ENCODE measurements at places on chromosomes 13 and 19. TPM values are rescaled to one million over a fixed set of nuclear protein-coding genes. Genes with fewer than 3 reads are reported as not detected.

URAD gene
- not detected for total RNA-seq

- DNase-seq, result no peak
- no peaks in the 10 kb centered on the region for H3K27me3 ChIP-seq
- no peak overlapping the region for H3K27ac ChIP-seq
- no peaks in the 10 kb centered on the region for H3K4me1 ChIP-seq
- no peaks in the 10 kb centered on the region for H3K36me3 ChIP-seq
- H3K4me3 ChIP-seq, result no peak overlapping the region
Observed at GRCh38 chr13:47168618-47169017, 271.8 kb upstream of the HTR2A start.

ZNF284 gene
- 5.7 TPM for total RNA-seq

GRCh38 chr19:19662871-19663255 is 613 bp downstream of the ATP13A1 start:
- H3K4me1 ChIP-seq, result peaks cover 56% of the 10 kb centered on the region
- H3K4me3 ChIP-seq, result peak overlapping the region; percentile 78
- H3K27ac ChIP-seq, result peak overlapping the region; percentile 89
- peaks cover 24% of the 10 kb centered on the region for H3K36me3 ChIP-seq

SBSN gene
- total RNA-seq, result not detected

DNA sequence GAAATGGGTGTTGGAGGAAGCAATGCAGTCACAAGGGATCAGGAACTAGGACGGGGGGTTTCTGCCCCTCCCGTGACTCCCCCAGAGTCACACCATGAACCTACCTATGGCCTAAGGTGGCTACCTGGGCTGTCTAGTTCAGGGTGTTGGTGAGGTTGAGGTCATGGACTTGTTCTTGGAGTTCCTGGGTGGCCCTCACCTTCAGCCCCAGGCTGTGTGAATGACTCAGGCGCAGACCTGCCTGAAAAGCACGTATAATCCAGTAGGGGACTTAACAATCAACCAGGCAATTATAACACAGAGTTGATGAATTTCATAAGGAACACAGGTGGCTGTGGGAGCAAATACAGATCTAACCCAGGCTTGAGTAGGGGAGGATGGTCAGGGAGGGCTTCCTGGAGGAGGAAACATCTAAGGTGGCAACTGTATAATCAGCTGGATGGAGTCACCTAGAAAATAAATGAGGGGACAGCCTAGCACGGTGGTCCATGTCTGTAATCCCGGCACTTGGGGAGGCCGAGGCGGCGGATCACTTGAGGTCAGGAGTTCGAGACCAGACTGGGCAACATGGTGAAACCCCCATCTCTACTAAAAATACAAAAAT is 25.6 kb upstream of the ADGRE1 start:
- DNase-seq, result no peak
- no peak overlapping the region for H3K4me3 ChIP-seq
- peaks cover 11% of the 10 kb centered on the region for H3K4me1 ChIP-seq
- H3K27me3 ChIP-seq, result no peaks in the 10 kb centered on the region

DNA sequence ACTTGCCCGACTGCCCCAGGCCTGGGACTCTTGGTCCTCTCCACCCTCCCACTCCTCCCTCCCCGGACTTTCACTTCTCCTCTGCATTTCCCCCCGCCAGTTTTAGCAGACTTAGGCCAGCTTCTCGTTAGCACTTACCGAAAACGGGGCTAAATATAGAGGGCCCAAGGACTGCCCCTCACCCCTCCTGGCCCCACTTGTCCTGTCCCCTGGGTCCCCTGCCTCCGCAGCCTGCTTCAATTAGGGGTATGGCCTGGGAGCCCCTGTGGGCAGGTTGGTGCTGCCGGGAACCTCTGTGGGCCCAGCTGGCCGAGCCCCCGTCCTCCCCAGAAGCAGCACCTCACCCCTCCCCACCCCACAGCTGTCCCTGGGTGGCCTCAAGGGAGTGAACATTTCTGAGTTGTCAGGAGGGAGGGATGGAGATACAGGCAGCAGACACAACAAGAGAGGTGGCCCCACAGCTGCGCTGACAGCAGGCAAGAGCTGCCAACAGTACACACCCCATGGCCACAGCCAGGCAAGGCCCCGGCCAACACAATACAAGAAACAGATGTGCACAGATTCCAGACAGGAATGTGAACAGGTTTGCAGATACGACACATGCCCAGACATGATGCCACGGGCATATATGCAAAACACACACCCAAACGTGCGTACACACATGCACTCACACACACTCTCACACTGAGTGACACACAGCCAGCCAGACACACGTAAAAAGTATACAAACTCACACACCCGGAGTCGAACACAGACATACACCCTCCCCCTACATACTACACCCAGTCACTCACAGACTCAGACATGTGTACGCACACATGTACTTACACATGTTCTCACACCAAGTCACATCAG is 2.6 kb downstream of the POU2F2 start:
- H3K27me3 ChIP-seq, result no peaks in the 10 kb centered on the region
- peaks cover 69% of the 10 kb centered on the region for H3K4me1 ChIP-seq
- peak overlapping the region; percentile 20 for H3K27ac ChIP-seq
- no peak for DNase-seq

DNA sequence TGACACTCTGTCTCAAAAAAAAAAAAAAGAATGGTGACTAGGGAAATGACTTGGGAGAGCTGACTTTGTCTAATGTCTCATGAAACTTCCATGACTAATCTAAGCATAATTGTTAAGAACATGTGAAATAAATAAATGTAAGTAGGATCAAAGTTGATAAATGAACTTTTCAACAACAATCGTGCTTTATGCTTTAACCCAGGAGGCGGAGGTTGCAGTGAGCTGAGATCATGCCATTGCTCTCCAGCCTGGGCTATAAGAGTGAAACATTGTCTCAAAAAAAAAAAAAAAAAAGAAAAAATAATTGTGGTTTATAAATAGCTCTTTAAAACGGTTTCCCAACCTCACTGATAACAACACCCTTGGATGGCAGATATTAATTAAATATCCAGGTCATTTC is 12.9 kb upstream of the AKT2 start:
- no peak for DNase-seq
- H3K4me3 ChIP-seq, result no peak overlapping the region
- no peaks in the 10 kb centered on the region for H3K36me3 ChIP-seq
- no peak overlapping the region for H3K27ac ChIP-seq
- no peaks in the 10 kb centered on the region for H3K4me1 ChIP-seq

DNA sequence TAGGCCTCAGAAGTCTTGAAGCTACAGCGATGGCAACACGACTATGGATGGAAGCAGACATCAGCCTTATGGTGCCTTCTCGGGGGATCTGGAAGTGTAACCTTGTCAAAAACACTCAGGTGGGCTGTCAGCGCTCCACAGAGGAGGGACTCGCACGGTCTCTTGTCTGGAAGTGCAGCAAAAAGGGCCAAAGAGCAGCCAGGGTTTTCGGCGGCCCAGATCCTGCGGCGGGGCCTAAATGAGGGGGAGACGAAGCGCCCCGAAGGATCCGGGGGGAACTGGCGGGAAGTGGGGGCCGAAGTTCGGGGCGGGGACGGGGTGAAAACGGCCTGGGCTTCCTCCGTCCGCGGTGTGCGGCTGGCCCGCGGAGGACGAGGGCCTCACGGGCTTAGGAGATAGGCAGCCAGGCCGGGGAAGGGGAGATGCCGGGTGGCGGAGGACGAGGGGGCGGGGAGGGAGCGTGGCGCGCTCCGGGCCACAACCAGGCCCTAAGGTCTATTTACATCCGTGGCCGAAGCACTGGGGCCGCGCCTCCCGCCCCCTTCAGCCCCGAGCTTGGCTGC is 637 bp downstream of the RANBP3 start:
- H3K4me3 ChIP-seq, result peak overlapping the region; percentile 81
- peaks cover 9% of the 10 kb centered on the region for H3K36me3 ChIP-seq
- peak overlapping the region; percentile 84 for H3K27ac ChIP-seq
- no peak for DNase-seq
- H3K4me1 ChIP-seq, result peaks cover 70% of the 10 kb centered on the region
- H3K27me3 ChIP-seq, result no peaks in the 10 kb centered on the region

SLC8A2 gene
- not detected for total RNA-seq

DNA sequence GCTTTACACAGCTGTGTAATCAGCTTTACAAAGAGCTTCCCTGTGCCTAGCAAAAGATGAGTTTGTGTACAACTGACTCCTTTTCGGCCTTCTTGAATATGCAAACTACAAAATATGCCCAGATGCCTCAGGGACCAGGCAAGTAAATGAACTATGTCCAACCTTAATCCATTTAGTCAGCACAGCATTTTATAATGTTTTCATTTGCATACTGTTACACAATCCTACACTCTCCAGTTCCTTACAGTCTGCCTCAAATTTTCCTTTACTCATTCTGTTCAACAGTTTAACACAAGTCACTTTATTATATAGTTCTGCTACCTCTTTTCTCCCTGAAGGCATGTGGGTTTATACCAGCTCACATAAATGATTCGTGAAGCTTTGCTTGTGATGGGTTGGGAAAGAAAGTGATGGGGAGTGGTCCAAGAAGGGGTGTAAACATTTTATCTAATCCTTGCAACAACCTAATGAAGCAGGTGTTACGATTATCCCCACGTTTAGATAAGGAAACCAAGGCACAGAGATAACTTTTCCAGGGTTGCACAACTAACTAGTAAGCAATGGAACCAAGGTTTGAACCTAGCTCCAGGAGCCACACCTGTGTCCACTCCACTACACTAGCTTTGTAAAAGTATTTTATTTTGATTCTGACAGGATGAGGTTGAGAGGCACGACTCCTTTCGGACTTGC is 3.3 kb upstream of the USP12 start:
- no peak overlapping the region for H3K27ac ChIP-seq
- H3K27me3 ChIP-seq, result no peaks in the 10 kb centered on the region
- no peak for DNase-seq
- H3K36me3 ChIP-seq, result no peaks in the 10 kb centered on the region

ZNF132 gene
- total RNA-seq, result 9.5 TPM

SH2D3A gene
- total RNA-seq, result 59.3 TPM

DNA sequence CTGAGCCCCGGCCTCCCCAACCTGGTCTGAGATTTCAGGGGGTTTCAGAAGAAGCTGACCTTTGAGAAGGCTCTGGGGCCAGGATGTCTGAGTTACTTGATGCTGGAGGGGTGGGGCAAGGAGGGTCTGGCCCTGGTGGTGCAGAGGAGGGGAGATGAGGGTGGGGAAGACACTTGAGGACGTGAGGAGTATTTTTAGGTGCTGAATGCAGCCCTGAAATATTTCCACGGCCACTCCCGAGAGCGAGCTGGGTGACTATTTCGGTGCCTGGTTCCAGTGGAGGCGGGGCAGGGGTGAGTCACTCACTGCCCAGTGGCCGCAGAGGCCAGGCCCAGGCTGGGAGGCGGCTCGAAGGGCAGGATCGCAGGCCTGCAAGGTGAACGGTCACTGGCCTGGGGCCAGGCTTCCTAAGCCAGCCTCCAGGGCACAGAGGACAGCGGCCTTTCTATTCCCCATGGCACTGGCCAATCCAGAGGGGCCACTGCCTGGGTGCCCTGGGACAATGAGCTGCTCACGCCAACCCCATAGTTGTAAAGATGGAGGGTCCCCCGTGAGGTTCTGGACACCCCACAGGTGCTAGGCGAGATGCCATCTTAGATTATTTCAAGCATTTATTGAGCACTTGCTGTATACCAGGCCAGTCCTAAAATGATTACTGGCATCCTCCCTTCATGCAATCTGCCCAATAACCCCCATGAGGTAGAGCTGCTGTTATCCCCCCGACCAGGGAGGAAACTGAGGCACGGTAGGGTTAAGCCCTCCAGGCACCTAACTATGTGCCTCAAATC is 19.7 kb upstream of the JUND start:
- no peaks in the 10 kb centered on the region for H3K27me3 ChIP-seq
- H3K27ac ChIP-seq, result peak overlapping the region; percentile 47
- no peak overlapping the region for H3K4me3 ChIP-seq

DNA sequence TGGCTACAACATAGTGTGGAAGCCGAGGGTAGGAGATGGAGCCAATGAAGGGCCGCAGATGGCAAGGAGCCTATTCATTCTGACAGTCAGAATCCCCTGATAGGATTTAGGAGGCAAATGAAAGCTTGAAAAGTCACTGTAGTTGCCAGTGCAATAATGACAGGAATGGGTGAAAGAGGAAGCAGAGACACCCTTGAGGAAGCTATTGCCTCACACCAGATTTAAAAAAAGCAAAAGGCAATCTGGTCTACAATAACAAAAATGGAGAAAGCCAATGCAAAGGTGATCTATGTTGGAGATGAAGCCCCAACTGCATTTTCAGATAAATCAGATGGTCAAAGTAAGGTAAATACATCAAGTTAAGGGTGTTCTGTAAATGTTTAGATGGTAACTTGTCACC is 158.5 kb downstream of the TUBA3C start:
- no peaks in the 10 kb centered on the region for H3K27me3 ChIP-seq
- no peak overlapping the region for H3K4me3 ChIP-seq
- DNase-seq, result no peak
- H3K36me3 ChIP-seq, result no peaks in the 10 kb centered on the region
